ENCODE measurements at places on chromosomes 4 and X.
A peak's percentile ranks its signal among the peaks of the same experiment; 100 is the strongest.

GRCh38 chrX:55161581-55161980 is 58.6 kb upstream of the PAGE5 start:
- no peak for DNase-seq

DNA sequence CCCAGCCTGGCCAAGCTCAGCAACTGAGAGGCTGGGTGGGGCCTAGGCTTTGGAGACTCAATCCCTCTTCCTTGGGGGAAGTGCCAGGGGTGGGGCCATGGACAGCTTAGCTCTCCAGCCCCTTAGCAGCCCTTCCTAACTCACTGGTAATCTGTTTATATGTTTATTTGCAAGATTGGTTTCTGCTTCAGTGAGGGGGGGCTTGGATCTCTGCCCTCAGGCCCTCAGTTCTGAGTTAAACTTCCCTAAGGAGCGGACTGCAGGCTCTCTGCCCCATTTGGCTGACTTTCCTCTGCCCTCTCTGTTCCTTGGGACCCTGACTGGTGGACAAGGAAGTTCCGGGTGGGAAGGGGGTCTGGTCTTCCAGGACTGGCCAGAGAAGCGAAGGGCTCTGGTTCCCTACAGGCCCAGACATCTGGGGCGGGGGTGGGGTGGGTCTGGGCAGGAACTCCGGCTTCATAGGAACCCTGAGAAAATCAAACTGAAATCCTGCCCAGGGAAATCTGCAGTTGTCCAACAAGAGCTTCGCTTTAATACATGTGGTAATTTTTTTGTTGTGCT is 51.4 kb downstream of the NALF2 start:
- no peak for DNase-seq

DNA sequence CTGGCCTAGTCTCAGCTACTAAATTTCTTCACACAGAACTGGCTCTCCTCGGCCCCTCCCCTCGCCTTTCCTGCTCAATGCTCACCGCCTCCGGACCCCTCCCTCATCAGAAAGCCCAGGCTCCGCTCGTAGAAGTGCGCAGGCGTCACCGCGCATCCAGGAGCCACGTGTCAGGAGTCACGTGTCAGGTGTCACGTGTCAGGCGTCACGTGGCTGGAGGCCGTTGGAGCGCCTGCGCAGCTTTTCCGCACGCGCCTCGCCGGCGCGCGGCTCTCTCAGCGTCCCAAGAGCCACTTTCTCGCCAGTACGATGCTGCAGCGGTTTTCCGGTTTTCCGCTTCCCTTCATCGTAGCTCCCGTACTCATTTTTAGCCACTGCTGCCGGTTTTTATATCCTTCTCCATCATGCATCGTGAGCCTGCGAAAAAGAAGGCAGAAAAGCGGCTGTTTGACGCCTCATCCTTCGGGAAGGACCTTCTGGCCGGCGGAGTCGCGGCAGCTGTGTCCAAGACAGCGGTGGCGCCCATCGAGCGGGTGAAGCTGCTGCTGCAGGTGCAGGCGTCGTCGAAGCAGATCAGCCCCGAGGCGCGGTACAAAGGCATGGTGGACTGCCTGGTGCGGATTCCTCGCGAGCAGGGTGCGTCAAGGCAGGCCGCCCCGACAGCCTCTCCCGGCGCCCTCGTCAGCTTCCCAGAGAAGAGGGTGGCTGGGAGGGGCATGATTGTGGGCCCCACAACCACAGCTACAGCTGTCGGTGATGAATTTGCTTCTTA is at the start of gene SLC25A31:
SLC25A31 (plus strand) TSS at position 259 of the 772 bp plus-strand sequence; CDS start at position 405, 146 bp downstream.
- DNase-seq, result no peak

DNA sequence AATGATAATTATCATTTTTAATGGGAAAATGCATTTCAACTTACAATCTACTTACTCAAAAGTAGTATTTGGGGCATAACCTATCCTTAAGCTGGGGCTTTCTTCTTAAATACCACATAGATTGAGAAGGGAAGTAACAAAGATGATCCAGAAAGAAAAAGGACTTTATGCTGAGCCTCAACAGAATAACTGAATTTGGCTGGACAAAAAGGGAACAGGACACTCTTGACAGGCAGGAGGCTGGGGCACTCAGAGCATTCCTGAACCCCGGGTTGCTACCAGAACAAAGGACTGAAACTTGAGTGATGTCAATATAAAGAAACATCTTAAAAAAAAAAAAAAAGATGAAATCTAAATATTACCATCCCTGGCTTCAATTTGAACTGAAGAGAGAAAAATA is 23.9 kb downstream of the RELL1 start:
- DNase-seq, result no peak

DNA sequence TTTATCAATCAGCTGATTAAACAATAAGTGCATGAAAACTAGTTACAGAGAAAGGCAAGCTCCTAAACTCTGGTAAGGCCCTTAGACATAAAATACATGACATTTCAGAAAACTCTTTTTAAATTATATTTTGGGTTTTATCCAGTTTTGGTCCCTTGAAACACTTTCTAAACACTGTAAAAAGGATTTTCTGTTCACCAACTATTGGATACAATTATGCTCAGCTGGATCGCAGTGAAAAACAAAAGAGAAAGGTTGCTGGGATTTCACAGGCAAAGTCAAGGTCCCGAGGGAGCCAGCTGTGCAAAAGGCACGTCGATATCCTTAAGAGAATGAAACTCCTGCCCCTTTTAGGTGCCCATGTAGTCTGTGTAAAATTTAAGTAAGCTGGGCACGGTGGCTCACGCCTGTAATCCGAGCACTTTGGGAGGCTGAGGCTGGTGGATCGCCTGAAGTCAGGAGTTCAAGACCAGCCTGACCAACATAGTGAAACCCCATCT is 1018.4 kb upstream of the INTU start:
- no peak for DNase-seq

GRCh38 chrX:37347420-37347819 is 1.7 kb upstream of the PRRG1 start:
- DNase-seq, result no peak

- no peak for DNase-seq
Observed at GRCh38 chr4:73573794-73574528, 46.3 kb downstream of the RASSF6 start.

- no peak for DNase-seq
Observed at GRCh38 chrX:145553702-145554101, 263.9 kb upstream of the SLITRK2 start.

GRCh38 chr4:152436384-152436783 is 99.5 kb downstream of the FBXW7 start:
- DNase-seq, result no peak

GRCh38 chr4:185994750-185995149 is 74.2 kb upstream of the TLR3 start:
- no peak for DNase-seq

GRCh38 chr4:124712372-124713184 is at the start of gene ANKRD50:
Gene ANKRD50, minus strand, starts transcription at chr4:124712732. Its CDS starts 2,221 bp downstream, at chr4:124710511.
- peak; percentile 8 for DNase-seq

DNA sequence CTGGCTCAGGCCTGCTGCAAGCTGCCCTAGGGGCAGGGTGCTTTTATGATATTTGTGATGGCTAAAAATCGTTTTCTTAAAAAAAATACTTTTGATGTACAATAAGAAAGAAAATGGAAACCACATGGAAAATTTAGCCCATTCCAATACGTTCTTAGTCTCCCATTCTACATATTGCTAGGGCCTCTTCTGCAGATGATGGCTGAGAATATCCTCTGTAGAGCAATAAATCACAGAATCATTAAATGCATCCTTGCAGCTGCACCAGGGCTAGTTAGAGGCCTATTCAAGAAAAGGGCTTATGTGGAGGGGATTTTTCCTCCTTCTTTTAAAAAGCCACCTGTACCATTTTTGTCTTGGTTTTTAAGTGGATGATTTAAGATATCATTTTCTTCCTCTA is 97.6 kb upstream of the C1GALT1C1 start:
- DNase-seq, result no peak

DNA sequence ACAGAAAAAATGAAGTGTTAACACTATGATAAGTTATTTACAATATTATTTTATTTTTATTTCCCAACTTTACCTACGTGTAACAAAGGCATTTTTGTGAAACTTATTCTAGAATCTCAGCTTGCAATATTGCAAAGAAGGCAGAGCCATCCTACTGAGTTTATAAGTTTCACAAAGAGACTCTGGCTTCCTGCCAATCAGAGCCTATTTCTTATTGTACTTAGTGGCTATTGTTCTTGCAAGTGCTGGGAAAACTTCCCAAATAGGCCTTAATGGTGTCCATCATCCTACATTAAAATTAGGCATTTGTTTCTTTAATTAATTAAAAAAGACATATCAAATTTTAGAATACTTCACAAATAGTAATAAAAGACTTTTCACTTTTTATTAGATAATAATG is 233.2 kb downstream of the EPHA5 start:
- no peak for DNase-seq

DNA sequence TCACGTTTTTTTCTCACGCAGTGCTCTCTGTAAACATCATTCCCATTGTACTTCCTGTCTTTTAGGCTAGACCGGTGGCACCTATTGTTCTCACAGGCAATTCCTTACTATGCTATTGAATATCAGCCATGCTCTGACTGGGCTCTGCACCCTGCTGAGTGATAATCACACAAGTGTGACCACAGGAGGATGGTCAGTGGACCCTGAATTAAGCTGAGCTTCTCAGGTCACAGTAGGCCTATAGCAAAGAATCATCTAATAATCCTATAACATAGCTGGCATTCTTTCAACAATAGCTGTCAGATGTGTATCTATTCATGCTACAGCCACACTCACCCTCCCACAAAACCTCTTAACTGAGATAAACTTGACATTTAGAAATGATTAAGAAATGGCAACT is 2399.8 kb upstream of the TENM3 start:
- no peak for DNase-seq

GRCh38 chr4:138014590-138015288 is 227.4 kb downstream of the SLC7A11 start:
- no peak for DNase-seq

- no peak for DNase-seq
Observed at GRCh38 chr4:70709611-70710205, 12.1 kb upstream of the RUFY3 start.

GRCh38 chr4:99144070-99144469 is at the start of gene ADH4:
Gene ADH4, minus strand, starts transcription at chr4:99144297. Its CDS starts 75 bp downstream, at chr4:99144222.
- DNase-seq, result no peak

GRCh38 chrX:53287493-53288138 is 6.2 kb upstream of the IQSEC2 start:
- no peak for DNase-seq

DNA sequence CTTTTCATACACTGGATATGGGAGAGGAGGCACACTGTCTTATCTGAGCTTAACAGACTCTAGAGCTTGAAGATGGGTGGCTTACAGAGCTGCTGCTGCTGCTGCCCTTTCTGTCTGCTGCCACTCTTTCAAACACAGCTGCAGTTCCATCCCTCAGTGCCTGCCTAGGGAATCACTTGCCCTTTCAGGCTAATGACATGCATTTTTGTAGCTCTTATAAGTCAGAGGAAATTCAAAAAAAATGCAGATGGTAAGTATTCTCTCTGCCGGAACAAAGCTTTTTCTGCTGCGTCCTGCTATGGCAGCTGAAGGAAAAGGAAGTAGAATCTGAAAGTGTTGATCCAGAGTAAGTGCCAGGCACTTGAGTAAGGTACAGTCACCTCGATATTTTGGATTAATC is 460.4 kb upstream of the DIAPH2 start:
- DNase-seq, result no peak

DNA sequence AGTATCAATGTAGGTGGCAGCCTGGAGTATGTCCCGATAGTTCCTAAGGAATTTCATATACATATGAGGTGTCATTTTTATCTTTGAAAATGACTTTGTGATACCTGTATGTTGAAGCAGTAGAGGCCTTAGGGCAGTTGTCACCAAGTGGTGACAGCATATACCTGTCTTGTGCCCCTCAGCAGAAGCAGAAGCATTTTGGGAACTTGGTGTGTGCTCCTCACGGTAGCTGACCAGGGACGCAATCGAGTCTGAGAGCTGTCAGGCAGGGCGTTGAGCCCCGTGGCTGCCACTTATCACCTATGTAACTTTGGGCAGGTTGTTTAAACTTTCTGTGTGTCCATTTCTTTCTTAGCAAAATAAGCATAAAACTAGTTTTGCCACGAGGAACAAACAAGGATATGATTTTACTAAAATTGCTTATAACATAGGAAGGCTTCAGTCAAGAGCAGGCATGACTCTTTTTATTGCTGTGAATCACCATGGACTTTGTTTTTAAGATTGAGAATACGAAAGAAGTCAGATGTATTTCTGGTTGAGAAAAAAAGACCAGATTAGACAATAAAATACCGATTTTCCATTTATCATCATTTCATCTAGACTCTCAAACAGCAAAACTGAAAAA is 161.5 kb downstream of the CPE start:
- no peak for DNase-seq

DNA sequence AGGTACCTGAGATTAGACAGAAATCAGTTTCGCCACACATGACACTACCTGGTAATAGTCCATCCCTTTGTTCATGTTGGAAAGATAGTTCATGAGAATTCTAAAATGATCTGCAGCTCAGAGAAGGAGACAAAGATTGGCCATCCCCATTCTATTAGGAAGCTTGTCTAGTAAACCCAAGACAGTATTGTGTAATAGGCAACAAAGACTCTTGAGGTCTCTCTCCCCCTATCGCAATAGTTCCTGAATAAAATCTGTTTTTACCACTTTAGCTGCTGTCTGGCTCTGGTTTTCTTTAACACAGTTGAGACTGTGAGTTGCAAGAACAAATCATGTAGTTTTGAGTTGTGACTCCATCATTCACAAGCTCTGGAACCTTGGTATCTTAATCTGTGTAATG is 14.8 kb upstream of the BBS7 start:
- no peak for DNase-seq

- DNase-seq, result no peak
Observed at GRCh38 chr4:137124278-137124932, 407.9 kb downstream of the PCDH18 start.

DNA sequence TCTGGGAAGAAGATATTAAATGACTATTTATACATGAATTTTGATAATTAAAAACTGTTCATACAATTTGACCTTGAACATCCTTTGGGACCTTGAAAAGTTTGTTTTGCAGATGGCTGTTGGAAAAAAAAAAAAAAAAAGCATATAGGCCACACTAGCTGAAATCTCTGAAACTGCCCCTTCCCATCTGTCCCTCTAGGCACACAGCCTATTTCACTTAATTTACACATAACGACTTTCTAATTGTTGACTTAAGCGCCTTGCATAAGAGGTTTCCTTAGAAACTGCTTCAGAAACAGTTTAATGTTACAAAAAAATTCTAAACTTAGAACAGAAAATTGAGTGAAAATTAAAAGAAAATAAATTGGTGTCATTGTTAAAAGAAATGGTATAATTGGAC is 131.0 kb downstream of the COX18 start:
- DNase-seq, result no peak

- DNase-seq, result no peak
Observed at GRCh38 chr4:177204126-177204525, 105.5 kb upstream of the NEIL3 start.

GRCh38 chrX:74510401-74510800 is 89.1 kb downstream of the SLC16A2 start:
- DNase-seq, result no peak

DNA sequence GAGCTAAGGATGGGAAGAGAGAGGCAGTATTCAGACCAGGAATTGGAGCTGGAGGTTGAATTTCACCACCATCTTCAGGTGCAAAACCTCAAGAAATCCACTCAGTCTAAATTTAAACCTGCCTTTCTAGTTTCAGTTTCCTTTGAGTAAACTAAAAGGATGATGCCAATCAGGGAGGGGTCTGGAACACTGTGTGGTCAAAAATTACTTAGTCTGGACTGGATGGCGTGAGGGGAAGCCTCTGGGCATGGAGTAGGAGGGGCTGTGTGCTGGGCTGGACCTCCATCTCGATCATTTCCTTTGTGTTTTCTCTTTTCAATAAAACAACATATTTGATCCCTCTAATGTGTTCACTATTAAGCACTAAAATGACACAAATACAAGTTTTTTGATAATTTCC is 120.1 kb downstream of the GC start:
- DNase-seq, result no peak

- DNase-seq, result no peak
Observed at GRCh38 chr4:77938560-77938959, 75.9 kb downstream of the MRPL1 start.

- DNase-seq, result no peak
Observed at GRCh38 chr4:58514299-58514698, 1404.1 kb upstream of the IGFBP7 start.
